T-helper 2 cell treated with Interferon-gamma antibody and Interleukin-4, amounts not matched to agents 5 μg/mL and 100 μg/mL, for 36 hours (primary cell): ENCODE measurements at places on chromosomes 2 and 18.

- no peaks in the 10 kb centered on the region for H3K36me3 ChIP-seq
- H3K27ac ChIP-seq: no peak overlapping the region
- no peaks in the 10 kb centered on the region for H3K27me3 ChIP-seq
- H3K4me1 ChIP-seq: no peaks in the 10 kb centered on the region
Measured at GRCh38 chr2:209451209-209451834, 27.5 kb downstream of the MAP2 start.

GRCh38 chr2:151302879-151303278 lies 13.4 kb upstream of the NMI start:
- peaks cover 17% of the 10 kb centered on the region for H3K27me3 ChIP-seq
- H3K4me1 ChIP-seq: peaks cover 6% of the 10 kb centered on the region
- no peaks in the 10 kb centered on the region for H3K36me3 ChIP-seq
- no peak overlapping the region for H3K27ac ChIP-seq
- no peak overlapping the region for H3K4me3 ChIP-seq
- DNase-seq: no peak

- no peak overlapping the region for H3K4me3 ChIP-seq
- peaks cover 17% of the 10 kb centered on the region for H3K4me1 ChIP-seq
- no peak for DNase-seq
- H3K27me3 ChIP-seq: no peaks in the 10 kb centered on the region
Measured at GRCh38 chr2:28654663-28655320, 96.8 kb upstream of the PPP1CB start.

DNA sequence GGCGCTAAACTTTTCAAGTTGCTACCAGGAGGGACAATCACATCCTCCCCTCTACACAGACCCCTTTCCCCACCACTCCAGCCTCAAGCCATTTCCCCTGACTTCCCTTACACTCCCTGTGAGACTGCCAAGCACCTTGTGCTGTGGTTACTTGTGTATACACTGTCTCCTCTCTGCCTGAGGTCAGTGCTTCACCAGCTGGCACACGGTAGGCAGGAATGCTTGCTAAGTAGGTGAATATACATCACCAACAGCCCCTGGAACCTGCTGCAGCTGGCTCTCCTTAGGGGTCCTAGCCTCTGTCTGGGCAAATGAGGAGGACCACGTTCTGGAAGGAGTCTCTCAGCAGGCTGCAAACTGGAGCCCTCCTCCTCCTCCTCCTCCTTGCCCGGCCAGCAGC lies 38.3 kb upstream of the ACAA2 start:
- no peak for DNase-seq
- H3K27me3 ChIP-seq: peaks cover 18% of the 10 kb centered on the region
- no peak overlapping the region for H3K27ac ChIP-seq
- no peaks in the 10 kb centered on the region for H3K36me3 ChIP-seq
- no peak overlapping the region for H3K4me3 ChIP-seq

DNA sequence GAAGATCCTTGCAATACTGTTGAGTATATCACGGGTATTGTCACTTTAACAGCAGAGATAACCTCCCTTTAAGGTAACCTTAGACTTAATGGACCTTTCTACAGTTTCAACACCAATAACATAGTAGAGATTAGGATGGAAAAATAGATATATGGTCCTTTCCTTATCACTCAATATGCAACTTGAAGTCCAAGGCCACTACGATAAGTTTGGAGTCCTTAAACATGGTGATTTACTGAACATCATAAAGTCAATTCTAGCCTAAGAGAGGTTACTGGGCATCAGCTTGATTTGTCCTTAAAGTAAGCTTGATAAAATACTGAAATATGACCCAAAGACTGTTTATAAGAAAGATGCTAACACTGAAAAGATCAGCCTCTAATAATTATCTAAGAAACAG lies 203.2 kb downstream of the STK39 start:
- no peaks in the 10 kb centered on the region for H3K27me3 ChIP-seq
- H3K4me1 ChIP-seq: peaks cover 40% of the 10 kb centered on the region
- H3K4me3 ChIP-seq: no peak overlapping the region
- H3K27ac ChIP-seq: no peak overlapping the region
- no peak for DNase-seq
- peaks cover 24% of the 10 kb centered on the region for H3K36me3 ChIP-seq

DNA sequence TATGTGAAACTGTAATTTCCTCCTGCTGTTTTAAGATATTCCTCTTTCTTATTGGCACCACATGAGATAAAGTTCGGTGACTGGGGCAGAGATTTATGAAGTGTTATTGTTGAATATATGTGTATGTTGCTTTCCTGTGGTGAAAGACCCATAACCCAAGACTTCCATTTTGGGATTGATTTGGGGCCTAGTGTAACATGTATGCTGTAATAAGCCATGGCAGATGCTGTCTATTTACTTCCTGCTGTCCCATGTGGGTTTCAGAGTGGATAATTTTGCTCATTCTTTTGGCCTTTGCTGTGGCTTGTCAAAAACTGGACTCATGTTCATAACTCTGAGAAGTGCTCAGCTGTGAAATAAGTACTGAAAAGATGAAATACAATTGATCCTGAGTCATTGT lies 10.8 kb upstream of the MYO1B start:
- no peak overlapping the region for H3K4me3 ChIP-seq
- H3K36me3 ChIP-seq: no peaks in the 10 kb centered on the region
- H3K27me3 ChIP-seq: no peaks in the 10 kb centered on the region
- DNase-seq: no peak

- H3K4me1 ChIP-seq: no peaks in the 10 kb centered on the region
- no peak overlapping the region for H3K27ac ChIP-seq
- H3K36me3 ChIP-seq: peaks cover 34% of the 10 kb centered on the region
- no peaks in the 10 kb centered on the region for H3K27me3 ChIP-seq
- no peak for DNase-seq
Measured at GRCh38 chr2:7020468-7020867, 103.3 kb downstream of the RNF144A start.
